ENCODE measurements at places on chromosomes 4 and X. TPM values are rescaled to one million over a fixed set of nuclear protein-coding genes. Genes with fewer than 3 reads are reported as not detected.

Gene DSPP
- total RNA-seq: not detected

Gene CHRNA9
- not detected for total RNA-seq

Gene DUSP9
- 15.9 TPM for total RNA-seq

Gene SOWAHD
- total RNA-seq: 0.53 TPM

Gene ATP2B3
- total RNA-seq: 11.5 TPM

Gene AFM
- not detected for total RNA-seq

Gene FREM3
- total RNA-seq: not detected

Gene JCHAIN
- 3.8 TPM for total RNA-seq

Gene CACNA1F
- total RNA-seq: not detected

Gene REST
- total RNA-seq: 42.3 TPM

Gene P2RY10
- total RNA-seq: not detected

Gene ABLIM2
- 24.8 TPM for total RNA-seq

Gene PCDH19
- total RNA-seq: 0.35 TPM

Gene MGAT4D
- total RNA-seq: not detected
